ENCODE measurements at places on chromosomes 11 and 22.

DNA sequence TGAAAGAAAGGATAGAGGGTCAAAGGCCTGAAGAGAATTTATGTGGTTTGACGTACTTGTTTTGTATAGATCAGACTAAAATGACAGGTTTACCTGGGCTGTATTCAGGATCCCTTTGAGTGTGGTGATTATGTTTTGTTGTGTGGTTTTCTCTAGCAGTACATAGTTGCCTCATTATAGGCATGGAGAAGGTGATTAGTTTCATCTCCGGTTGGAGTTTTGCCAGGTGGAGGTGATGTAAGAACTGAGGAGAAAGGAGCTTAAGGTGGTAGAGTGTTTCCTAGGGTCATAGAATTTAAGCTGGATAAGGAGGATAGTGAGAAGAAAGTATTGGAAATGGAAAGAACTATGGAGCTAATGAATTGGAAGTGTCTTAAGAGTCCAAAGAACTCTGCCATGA lies 229.0 kb downstream of the TMEM135 start:
- DNase-seq, result no peak

- no peak for DNase-seq
These were observed 4.2 kb upstream of the DPF2 start for GRCh38 chr11:65329478-65329877.

- peak; percentile 35 for DNase-seq
These were observed 97.0 kb downstream of the ST3GAL4 start for GRCh38 chr11:126452241-126453101.

DNA sequence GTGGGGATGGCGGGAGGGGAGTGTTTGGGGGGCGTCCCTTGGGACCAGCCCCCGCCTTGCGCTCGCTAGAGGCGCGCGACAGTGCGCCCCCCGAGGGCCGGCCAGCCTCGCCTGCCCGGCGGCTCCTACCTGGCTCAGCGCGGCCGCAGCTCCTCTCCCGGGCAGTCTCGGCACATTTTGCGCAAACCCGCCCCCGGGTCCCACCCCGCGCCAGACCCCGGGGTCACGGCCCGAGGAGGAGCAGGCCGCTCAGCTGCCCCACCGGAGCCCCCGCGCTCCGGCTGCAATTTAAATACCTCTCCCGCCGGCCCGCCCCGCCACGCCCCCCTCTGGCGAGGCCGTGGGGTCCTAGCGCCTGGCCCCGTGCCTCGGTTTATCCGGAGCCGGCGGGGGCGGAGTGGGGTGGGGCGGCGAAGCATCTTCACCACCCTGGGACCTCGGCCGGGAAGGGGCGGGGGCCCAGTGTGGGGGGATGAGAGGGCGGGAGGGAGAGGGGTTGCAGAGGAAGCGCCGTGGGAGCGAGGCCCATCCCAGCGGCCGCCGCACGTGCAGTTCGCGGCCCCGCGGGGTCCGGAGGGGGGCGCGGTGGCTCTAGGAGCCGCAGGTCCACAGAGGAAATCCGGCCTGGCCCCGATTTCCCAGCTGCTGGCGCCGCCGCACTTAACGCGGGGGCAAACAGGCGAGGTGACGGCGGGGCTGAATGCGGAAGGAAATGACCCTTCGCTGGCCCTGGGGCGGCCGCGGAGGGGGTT lies at the start of gene LRRC32:
LRRC32 (minus strand) TSS at position 263 of the 752 bp plus-strand sequence. CDS start 4,793 bp downstream, outside the sequence.
- peak; percentile 45 for DNase-seq

DNA sequence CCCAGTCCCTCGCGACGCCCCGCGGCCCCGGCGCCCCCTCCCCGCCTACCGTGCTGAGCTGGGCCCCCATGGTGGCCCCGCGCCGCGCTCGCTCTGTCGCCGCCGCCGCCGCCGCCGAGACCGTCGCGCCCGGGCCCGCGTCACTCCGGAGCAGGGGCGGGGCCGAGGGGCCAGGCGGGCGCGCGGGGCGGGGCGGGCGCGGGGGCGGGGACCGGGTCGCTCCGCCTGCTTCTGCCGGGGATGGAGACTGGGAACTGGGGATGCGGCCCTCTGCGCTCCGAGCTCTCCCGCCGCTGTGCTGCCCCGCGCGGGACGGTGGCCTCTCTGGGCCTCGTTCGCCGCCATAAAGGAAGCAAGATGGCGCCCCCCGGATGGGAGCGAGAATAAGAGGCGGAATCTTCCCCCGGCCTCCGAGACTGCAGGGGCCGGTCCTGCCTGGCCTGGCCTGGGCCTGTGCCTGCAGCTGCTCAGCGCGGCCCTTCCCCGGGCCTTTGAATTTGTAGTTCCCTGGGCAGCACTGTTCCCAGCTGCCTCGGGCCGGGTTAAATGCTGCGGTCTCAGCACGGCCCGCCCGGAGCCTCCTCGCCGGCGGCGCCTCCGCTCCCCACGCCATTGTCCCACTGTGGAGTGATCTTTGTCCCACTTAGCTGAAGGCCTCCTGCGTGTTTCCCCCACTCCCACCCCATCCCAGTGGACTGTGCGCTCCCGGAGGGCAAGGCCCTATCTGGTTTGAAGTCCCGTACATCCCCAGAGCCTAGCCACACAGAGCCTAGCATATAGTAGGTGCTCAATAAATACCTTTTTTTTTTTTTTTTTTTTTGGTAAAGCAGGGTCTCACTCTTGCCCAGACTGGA lies at the start of gene CYB5R3:
CYB5R3 (minus strand) TSS at position 147 of the 854 bp plus-strand sequence; CDS start at position 70, 77 bp downstream.
- peak; percentile 57 for DNase-seq

- no peak for DNase-seq
These were observed 56.2 kb downstream of the NAV2 start for GRCh38 chr11:19768815-19769214.

- no peak for DNase-seq
These were observed 13.6 kb upstream of the MS4A15 start for GRCh38 chr11:60743058-60743457.

GRCh38 chr11:102879801-102880200 lies 5.0 kb upstream of the MMP12 start:
- DNase-seq, result no peak

DNA sequence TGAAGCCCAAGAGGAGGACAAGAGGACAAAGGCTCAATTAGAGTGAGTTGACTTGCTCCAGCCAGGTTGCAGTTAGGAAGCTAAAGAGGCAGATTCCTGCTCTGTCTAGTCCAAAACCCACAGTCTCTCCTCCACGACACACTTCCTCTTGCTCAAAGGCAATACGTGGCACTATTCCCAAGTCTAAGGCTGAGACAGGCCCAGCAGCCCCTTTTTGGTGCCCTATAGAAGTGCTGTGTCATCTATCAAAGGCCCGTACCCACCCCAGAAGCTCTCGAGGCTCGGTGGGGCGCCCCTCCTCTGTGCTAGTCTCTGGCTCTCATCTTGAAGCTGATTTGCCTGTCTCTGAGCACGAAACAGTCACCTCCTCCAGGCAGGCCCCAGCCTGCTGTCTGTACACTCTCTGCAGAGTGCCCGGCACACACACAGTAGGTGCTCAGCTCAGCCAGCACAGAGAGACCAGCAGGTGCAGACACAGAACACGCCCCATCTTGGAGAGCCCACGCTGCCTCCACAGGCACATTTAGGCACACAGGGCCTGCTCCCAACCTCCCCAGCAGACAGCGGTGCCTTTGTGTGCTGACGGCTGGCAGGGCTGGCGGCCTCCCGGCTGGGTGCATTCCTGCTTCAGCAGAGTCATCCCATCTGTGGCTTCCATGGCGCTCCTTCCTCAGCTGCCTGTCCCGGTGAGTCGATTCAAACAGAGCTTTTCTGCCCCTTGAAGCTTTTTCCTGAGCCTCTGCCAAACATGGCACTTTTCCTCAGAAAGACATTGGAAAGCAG lies 52.8 kb downstream of the MYH9 start:
- no peak for DNase-seq
